Activated CD4-positive, alpha-beta T cell treated with anti-CD3 and anti-CD28 coated beads, Interleukin-10, Interleukin-2, amounts not matched to agents 100 ng/mL and 50 ng/mL, durations not matched to agents 16 hours and 8 hours (primary cell): ENCODE measurements at places on chromosomes 16 and 17.
A peak's percentile ranks its signal among the peaks of the same experiment; 100 is the strongest.

GRCh38 chr17:66840061-66840460, 5.1 kb downstream of the CACNG5 start:
- no peak for DNase-seq

GRCh38 chr17:4485676-4486646, 12.7 kb upstream of the SPNS2 start:
- DNase-seq: peak; percentile 54

DNA sequence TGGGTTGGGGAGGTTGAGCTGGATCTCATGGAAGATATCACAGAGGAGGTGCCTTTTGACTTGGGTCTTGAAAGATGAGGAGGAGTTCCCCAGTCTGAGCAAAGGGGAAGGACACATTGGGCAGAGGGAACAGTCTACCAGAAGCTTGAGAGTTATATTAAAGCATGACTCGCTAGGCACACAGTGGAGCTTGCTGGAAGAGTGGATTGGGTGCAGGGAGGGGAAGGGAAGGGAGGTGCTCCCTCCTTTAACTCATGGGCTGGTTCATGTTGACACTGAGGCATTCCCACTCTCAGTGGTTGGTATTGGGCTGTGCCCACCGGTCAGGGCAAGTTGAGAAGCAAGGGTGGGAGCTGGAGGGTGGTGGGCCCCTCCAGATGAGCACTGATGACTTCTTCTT, 5.9 kb downstream of the TMEM98 start:
- DNase-seq: no peak

DNA sequence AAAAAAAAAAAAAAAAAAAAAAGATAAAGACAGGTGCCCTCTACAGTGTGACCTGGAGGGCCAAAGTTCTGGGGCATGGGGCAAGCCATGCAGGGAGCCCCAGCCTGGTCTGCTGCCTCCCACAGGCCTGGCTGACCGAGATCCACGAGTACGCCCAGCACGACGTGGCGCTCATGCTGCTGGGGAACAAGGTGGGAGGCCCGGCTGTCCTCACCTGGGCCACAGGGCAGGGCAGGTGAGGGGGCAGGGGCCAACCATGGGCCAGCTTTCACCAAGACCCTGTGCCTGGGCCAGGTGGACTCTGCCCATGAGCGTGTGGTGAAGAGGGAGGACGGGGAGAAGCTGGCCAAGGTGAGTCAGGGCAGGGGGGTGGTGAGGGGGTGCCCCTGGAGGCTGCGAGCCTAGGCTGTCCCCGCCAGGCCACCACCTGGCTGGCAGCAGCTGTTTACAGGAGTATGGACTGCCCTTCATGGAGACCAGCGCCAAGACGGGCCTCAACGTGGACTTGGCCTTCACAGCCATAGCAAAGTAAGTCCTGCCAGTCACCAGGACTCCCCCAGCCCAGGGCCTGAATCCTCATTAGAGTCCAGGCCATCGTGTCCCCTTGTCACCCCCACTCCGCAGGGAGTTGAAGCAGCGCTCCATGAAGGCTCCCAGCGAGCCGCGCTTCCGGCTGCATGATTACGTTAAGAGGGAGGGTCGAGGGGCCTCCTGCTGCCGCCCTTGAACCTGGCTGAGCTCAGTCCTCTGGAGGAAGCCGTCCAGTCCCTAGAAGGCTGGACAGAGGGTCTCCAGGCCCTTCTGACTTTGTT, 2.7 kb upstream of the TRAF7 start:
- DNase-seq: peak; percentile 60

GRCh38 chr16:50712956-50713355, 19.6 kb downstream of the NOD2 start:
- no peak for DNase-seq

- DNase-seq: no peak
These were observed 212.7 kb downstream of the MRTFB start for GRCh38 chr16:14283786-14284185.

DNA sequence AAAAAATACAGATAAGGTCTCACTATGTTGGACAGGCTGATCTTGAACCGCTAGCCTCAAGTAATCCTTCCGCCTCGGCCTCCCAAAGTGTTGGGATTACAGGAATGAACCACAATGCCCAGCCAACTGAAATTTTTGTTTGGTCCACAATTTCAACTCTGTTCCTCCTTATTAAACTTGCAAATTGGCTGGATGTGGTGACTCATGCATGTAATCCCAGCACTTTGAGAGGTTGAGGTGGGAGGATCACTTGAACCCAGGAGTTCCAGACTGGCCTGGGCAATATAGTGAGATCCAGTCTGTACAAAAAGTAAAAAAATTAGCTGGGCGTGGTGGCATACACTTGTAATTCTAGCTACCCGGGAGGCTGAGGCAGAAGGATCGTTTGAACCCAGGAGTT, 13.4 kb downstream of the ARSG start:
- DNase-seq: no peak

GRCh38 chr16:64919929-64920607, 201.8 kb downstream of the CDH11 start:
- no peak for DNase-seq

GRCh38 chr16:4702466-4702808, 9.1 kb downstream of the NUDT16L1 start:
- no peak for DNase-seq

DNA sequence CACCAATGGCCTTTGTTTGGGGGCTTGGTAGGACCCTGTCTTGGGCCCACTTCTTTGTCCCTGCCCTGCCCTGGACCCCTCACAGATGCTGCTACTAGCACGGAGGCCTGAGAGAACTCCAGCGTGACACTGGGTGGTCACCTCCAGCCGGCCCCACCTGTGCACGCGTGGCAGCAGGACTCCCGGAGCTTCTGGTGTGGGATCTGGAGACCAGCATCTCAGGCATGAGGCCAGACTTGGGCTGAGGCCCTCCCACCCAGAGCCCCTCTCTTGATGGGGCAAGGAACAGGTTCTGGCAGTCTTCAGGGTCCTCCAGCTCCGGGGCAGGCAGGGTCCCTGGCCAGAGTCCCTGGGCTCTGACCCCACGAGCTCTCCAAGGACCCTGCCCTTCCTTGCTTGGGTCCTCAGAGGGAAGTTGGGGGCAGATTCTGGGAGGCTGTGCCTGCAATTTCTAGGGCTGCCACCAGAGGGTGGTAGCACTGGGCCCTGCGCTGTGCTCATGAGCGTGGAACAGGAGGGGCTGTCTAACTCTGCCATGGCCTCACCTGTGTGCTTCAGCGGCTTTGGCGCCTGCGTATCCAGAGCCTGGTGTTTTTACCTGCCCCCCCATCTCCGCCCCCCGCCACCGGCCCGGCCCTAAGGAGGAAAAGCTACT, 3.1 kb upstream of the BAIAP3 start:
- peak; percentile 33 for DNase-seq

DNA sequence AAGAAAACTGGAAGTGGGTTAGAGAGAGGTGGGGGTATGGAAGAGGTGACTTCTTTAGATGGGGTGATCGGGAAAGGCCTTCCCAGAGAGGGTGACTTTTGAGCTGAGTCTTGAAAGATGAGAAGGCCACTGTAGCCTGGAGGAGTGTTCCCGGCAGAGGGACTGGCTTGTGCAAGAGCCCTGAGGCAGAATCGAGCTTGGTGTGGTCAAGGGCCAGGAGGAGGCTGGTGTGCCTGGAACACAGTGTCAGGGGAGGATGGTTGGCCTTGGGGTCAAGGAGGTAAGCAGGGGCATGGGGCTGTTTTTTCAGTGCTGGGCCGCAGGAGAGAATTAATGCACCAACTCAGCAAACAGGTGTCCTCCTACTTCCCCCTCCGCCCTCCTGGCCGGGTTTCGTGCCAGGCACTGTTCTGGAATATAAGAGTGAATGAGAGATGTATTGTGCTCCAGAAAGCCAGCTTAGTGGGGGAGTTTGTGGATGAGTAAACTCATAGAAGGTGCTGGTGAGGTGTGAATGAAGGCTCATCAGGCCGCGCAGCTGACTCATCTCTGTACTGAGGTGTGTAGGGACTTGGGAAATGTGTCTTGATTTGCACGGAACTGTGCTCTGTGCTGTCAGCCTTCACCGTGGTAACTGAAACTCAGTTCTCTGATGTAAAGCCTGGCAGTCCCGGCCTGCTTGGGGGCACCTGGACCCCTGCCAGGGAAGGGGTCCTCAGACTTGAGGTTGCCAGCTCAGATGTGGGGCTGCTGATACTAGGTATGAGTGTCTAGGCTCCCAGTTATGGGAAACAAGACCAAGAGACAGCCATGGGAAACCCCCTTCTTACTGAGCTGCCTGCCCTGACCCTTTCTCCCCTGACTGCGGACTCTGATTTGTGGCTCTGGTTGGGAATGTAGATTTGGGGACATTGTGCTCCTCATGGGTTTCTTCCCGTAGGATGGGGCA, 15.3 kb downstream of the KSR1 start:
- peak; percentile 97 for DNase-seq

DNA sequence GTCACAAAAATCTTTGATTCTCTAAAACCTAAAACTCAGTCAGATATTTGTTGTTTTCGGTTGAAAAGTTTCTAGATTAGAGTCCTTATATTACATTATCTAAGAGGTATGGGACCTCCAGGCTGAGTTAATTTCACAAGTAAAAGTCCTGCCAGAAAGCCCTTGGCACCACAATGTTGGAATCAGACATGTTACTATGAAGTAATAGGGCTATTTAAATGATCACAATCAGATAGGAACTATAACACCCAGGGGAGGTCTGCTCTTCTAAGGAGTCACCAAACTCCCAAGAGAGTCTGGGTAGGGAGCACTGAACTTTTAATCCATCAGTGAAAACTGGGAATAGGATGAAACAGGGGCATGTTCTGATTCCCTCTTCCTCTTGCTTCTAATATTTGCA, 54.2 kb downstream of the WIPI1 start:
- DNase-seq: no peak

DNA sequence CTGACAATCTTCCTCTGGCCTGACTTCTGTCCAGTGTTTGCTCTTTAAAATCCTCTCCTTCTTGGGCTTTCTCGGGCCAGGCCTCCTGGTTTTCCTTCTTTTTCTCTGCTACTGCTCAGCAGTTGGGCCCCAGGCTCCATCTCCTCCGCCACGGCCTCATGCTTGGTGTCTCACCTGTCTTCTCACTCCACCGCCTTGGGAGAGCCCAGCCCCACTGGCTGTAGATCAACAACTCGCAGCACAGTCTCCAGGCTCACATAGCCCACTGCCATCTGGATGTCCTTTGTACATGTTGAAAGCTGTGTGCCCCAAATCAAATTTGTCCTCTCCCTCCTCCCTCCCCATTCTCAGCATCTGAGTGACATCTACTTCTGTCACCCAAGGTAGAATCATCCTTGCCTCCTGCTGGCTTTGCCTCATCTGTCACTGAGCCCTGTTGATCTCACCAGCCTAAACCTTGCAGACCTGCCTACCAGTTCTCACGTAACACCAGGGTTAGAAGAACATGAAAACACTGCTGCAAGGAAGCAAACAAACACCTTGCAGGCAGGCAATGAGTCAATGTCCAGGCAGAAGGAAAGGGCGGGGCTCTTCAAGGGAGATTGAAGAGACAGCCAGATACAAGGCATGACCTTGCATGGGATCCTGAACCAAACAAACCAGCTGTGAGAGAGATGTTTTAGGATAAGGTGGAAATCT, 103.2 kb upstream of the SMURF2 start:
- DNase-seq: no peak

DNA sequence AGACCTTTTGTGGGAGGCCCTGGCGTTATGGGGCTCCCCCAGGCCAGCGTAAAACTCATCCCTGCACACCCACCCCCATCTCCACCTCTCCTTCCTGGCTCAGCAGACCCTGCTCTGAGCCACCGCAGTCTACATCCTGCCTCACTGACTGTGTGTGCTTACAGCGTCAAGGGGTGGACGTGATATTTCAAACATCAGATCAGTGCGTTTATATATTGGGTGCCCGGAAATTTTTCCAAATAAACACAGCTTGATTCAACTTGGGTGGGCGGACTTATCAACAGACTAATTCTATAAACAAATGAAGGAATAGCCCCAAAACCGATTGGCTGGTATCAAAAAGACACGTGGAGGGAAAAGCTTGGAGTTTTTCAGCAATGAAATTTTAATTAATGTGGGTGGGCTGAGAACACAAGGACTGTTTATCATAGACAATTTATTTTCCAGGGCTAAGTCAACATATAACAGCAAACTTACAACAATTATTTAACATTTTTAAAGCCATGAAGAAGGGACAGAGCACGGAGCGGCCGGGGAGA, at the start of gene FOXL1:
FOXL1 (plus strand) TSS at position 489 of the 539 bp plus-strand sequence. CDS start 175 bp downstream, outside the sequence.
- DNase-seq: no peak

DNA sequence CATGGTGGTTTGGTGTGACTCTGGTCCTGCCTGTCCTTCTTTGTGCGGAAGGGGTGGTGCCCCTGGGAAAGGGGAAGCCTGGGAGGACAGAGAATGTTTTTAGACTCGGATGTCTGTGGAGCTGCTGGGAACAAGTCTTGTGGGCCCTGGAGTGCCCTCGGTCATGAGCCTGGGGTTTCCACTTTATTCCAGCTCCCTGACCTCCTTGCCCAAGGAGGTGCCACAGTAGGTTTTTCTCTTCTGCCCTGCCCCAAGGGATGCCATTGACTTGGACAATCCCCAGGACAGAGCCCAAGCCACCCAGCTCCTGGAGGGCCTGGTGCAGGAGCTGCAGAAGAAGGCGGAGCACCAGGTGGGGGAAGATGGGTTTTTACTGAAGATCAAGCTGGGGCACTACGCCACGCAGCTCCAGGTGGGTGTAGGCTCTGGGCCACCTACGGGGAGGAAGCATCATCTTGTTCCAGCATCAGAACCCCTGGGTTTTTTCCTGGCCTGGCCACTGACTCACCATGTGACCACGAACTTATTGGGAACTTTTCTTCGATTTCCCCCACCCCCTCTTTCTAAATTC, 1.4 kb downstream of the STAT5A start:
- no peak for DNase-seq

- peak; percentile 87 for DNase-seq
These were observed 5.1 kb downstream of the RAB37 start for GRCh38 chr17:74742153-74742515.

DNA sequence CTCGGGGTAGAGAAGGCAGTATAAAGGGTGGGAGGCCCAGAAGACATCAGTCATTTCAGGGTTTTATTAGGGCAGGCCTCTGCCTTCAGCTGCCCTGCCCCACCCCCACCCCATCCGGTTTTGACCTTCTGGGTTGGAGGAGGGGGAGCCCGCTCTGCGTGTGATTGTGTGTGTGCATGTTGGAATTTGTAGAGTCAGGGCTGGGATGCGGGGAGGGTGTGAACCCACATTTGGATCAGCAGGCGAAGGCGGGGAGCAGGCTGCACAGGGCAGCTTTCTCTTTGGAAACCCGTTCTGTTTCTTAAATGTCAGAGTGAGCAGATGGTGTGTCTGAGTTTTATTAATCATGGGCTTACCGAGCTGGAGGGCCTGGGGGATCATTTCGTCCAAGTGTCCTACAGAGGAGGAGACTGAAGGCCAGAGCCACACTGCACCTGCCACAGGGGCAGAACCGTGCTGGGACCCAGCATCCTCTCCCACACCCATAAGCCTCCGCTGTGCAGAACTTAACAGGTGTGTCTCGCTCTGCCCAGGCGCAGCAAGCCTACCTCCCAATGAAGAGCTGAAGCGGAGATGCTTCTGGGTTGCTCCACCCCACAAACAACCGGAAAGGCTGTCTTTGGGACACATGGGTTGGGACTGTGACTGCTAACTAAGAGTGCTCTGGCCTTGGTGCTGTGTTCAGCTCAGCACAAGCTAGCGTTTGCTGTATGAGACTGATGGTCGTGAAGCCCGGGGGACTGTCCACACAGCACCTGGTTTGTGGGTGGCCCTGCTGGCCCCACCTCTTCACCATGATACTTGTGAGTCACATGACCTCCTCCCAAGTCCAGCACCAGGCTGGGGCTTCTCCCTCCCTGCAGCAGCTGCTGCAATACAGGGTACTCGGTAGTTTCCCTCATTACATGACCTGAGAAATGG, 70.9 kb upstream of the GSE1 start:
- no peak for DNase-seq

GRCh38 chr17:74729866-74730265, 7.2 kb upstream of the RAB37 start:
- DNase-seq: no peak
